ENCODE measurements at places on chromosomes 11 and 22.
A peak's percentile ranks its signal among the peaks of the same experiment; 100 is the strongest.

DNA sequence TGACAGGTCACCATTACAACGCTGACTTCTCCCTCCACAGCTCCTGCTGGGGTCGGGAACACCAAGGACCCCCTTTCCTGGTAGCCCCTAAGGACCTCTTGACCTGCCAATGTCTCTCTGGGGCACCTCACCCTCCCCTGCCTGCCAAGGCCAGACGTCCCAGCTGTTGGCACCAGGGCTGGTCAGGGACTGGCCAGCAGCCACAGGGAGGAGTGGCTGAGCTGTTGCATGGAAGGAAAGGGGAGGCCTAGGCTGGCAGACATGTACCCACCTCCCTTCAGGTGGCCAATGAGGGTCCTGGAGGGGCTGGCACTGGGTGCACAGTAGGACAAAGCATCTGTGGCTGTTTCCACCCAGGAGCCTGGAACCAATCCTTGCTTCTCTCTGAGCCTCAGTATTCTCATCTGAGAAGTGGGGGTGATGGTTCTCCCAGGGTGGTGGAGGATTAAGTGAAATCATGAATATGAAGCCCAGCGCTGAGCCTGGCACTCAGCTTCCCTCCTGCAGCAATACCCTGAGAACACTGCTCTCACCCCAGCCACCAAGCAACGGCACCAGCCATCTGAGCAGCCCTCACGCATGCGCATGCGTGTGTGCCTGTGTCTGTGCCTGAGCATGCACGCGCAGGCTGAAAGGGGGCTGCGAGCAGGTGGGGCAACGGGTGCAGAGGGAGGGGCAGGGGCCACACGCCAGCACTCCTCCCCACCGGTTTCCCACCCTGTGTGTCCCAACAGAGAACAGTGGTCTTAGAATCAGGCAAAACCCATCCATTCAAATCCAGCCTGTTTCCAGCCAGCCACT, 5.9 kb downstream of the KCNJ4 start:
- no peak for DNase-seq

- DNase-seq: no peak
These were observed 9.1 kb downstream of the DCHS1 start for GRCh38 chr11:6646576-6646917.

- DNase-seq: peak; percentile 78
These were observed 4.7 kb upstream of the SHISA8 start for GRCh38 chr22:41919357-41920224.

DNA sequence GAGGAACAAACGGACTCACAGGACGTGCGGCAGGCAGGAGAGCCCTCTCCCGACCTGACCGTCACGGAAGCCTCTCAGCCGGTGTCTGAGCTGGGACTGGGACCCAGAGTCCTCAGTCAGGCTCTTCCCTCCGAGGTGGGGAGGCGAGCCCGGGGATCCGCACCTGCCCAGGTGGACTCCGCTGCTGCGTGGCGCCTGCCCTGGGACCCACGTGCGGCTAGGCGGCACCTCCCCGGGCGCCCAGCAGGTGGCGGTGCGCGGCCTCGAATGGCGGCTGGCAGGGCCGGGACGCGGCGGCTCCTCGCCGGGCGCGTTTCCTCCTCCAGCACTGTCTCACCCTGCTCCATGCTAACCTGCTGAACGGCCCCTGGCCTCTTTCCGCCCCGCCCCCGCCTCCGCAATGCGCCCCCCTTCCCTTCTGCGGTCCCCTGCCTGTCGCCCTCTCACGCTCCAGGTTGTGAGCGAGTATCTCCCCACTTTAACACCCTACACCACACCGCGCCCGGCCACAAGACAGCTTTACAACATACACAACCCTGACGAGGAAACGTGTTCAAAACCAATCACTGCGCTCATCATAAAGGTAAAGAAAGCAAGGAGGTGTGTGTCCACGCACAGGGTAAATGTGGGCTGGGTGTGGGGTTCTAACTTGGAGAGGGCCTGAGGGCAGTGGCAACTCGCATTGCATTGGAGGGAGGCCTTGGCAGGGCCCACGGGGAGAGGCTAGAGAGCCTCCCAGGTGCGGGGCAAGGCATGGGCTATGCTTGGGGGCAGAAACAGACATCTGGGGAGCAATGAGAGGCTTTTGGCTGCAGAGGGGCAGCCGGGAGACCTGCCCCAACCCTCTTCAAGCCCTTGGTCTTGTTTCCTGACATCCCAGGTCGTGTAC, 25.9 kb upstream of the ATXN10 start:
- DNase-seq: peak; percentile 68

DNA sequence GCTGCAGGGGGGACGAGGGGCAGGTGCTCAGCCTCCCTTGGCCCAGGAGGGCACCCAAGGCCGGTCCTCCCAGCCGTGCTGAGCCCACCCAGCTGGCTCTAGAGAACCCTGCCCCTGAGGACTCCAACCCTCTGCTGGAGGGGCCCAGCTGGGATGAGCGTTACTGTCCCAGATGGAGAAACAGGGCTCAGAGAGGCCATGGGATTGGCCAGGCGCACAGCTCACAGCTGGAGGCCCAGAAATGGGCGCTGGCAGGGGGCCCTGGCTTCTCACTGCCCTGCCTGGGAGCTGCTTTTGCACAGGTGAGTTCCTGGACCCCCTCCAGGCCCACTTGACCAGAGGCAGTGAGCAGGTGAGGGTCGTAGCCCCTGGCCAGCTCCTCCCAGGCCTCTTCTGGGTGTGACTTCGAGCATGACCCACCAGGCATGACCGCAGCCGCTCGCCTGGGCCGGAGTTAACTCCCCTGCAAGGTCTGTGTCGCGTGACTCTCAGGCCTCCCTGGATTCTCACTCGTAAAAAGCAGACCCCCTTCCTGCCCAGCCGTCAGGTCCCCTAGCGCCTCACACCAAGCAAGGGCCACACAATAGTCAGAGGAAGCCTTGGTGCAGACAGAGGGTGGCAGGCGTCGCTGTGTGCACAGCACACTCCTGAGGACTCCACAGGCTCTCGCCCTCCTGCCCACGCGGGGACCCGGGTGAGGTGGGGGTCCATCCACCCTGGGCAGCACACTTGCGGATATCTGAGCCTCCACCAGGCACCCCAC, 19.7 kb upstream of the IL17REL start:
- DNase-seq: no peak

- DNase-seq: no peak
These were observed 13.4 kb downstream of the IL18 start for GRCh38 chr11:112150517-112150916.

DNA sequence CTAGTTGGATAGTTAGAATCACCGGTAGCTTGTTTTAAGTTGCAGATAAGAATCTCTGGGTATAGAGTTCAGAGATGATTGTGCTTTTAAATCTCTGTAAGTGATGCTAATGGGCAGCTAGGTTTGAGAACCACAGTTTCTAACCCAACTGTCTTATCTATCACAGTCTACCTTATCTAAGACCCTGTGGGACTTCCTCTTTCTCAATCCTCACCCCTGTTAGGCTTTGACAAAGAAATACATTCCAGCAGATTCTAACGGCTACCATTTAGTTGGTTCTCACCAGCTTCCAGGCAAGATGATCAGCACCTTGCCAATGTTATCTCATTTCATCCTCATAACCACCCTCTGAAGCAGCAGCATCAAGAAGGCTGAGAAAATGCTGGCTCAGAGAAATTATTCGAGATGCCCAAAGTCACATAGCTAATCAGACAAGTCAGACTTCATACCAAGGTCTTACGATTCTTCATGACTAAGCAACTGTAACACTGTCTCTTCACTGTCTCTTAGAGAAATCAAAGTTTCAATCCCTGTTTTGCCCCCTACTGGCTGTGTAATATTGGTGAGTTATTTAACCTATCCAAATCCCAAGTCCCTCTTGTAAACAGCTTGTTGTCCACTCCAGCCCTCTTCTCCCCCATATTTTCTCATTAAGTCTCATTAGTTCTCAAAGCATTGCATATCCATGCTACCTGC, 192.4 kb upstream of the API5 start:
- DNase-seq: no peak

- DNase-seq: no peak
These were observed 87.7 kb upstream of the BARX2 start for GRCh38 chr11:129287920-129288319.

DNA sequence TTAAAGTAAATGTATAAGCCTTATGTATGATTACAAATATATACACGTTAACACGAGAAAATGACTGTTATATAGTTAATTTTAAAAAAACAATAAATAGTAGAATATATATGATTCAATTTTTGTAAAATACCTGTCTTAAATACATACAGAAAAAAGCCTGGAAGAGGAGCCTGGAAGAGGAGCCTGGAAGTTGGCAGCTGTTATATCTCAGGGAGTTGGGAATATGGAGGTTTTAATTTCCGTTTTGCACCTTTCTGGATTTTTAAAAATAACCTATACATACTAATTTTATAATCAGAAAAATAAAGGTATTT, 111.6 kb downstream of the WT1 start:
- DNase-seq: no peak

GRCh38 chr11:47946682-47947559, 33.4 kb upstream of the PTPRJ start:
- DNase-seq: no peak

DNA sequence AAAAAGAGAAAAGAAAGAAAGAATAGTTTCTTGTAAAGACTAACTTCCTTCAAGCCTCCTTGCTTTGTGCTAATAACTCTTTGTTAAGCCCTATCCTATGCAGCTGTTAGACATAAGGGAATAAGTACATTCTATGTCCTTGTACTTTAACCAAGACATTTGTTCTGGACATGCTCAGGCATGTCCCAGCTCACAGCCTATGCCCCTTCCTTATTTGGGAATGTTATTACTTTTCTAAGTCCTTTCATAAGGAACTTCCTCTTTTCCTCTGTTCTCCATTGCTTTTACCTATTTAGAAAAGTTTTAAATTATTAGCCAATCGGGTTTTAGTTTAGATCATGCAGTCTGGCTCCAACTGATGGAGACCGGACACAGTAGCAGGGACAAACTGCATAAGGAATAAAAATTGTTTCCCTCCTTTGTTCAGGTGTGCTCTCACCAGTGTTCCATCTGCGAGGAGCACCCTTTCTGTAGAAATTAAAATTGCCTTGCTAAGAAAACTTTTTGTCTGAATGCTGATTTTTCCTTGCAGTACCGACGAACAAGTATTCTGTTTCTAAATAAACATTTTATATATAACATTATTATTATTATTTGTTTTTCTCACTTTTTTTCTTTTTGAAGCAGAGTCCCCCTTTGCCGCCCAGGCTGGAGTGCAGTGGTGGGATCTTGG, 21.6 kb upstream of the SPINDOC start:
- no peak for DNase-seq

DNA sequence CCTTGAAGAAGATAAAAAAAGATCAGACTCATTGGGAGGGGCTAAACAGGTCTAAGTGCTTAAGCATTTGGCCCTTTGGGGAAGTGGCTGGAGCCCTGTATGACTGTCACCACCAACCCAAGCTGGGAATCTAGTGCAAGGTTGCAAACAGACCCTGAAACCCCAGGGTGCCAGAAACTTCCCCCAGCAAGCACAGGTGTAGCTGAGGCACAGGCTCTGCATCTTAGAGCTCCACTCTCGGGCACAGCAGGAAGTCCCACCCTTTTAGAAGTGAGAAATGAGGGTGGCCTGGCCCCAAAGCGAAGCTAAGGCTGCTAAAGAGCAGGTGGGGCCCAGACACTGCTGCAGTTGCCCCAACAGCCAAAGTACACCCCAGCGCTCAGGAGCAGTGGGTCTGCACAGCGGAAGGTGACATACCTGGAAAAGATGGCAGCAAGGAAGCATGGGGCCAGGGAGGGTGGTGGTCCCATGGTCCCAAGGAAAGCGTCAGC, 5.8 kb upstream of the KDM2A start:
- no peak for DNase-seq

DNA sequence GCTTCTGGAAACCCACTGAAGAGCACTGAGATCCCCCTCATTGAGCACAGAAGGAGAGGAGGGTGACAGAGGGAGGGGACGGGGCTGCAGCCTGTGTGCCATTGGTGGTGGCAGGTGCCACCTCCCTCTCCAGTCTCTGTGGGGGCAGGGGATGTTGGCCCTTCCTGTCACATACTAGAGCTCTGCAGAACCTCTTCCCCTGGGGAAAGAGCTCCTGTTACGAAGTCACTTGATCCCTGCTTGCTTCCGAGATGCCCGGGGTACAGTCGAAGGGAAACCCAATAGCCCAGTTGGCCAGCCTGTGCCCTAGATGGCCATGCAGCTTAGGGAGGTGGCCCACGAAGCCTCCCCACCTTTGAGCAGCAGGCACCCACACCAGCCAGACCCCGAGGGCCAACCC, 29.4 kb downstream of the DAGLA start:
- DNase-seq: no peak

DNA sequence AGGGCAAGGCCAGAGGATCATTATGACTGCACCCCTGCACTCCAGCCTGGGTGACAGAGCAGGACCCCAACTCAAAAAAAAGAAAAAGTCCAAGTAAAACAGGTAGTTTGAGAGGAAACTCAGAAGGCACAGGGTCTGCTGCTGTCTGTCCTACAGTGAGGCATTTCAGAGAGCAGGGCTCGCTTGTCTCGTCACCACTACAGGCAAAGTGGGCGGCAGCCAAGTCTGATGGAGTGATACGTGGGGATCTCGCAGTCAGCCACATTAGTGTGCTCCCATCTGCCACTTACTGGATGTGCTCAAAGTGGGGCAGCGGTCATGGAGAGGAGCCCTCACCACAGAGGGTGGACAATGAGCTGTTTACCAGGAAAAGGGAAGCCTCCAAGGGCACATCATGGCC, 42.1 kb downstream of the PI4KA start:
- DNase-seq: no peak

DNA sequence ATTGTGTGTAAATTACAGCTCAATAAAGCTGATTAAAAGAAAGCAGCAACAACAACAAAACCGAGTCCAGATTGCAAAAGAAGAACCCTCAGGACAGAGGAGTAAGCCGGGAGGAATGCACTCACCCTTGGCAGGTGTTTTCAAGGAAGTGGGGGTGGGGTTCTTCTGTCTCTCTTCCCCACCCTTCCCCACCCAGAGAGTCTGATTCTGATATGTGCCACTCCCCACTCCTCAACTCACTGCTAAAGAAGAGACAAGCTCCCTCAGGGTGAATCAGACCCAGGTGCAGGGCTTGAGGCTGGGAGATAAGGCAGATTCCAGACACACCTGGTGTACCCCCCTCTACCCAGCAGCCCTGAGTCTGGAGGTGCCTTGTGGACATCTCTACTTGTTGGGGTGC, 38.4 kb upstream of the PHF21A start:
- DNase-seq: no peak

- no peak for DNase-seq
These were observed 24.7 kb upstream of the NAP1L4 start for GRCh38 chr11:3016861-3017260.

GRCh38 chr22:28714043-28714628, 27.5 kb downstream of the CHEK2 start:
- no peak for DNase-seq

DNA sequence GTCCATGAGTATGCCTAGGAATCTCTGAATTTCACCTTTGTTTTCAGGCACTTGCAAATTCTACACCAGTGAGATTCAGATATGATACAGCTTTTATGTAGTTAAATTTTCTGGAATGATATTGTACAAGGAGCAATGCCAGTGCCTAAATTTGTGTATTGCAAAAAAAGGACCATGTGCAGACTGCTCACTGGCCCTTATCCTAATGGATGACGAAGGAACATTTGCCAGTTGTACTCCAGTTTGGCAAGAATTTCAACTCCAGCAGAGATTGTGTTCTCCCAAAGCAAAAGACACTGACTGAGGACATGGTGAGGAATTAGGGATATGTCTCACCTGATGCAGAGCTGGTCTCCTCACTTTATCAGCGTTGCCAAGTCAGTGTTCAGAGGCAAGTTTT, 8.6 kb downstream of the NAT10 start:
- DNase-seq: no peak

- DNase-seq: no peak
These were observed 142.2 kb upstream of the UBASH3B start for GRCh38 chr11:122513328-122513727.

Measured in cerebellum (tissue), 4 donors.